ENCODE measurements at places on chromosomes 16 and 17.

- peak; percentile 66 for DNase-seq
Observed at GRCh38 chr17:33949100-33949499, 306.0 kb upstream of the CCL2 start.

GRCh38 chr17:69884846-69885245 lies 190.2 kb upstream of the KCNJ16 start:
- DNase-seq: no peak

DNA sequence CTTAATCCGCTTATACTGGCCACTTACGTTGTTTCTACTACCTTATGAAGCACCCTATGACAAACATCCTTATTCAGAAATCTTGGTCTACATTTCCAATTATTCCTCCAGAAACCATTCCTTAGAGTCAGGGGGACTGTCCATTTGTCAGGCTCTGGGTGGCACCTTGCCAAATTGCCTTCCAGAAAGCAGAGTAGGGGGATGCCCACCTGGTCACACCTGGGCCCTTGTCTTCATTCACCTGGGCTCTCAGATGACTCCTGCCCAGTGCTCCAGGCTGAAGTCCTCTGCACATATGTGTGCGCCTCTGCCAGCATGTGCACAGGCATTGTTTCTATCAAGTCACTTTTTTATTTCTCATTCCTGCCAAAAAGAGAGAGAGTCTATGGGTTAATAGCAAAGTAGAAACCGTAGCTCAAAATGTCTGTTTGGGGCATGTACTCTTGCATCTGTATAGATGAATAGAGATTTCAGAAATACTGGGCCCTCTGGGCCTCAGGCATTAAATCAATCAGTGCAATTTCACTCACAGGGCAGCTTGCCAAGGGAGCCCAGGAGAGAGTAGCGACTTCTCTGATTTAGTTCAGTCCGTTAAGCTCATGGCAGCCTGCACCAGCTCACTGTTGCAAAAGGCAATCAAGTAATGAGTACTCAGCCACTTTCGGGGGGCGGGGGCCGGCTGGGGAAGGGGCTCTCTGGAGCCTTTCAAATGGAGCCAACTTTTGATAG lies 104.7 kb downstream of the SOCS1 start:
- DNase-seq: no peak

- DNase-seq: no peak
Observed at GRCh38 chr17:82956726-82957468, 117.1 kb upstream of the ZNF750 start.

DNA sequence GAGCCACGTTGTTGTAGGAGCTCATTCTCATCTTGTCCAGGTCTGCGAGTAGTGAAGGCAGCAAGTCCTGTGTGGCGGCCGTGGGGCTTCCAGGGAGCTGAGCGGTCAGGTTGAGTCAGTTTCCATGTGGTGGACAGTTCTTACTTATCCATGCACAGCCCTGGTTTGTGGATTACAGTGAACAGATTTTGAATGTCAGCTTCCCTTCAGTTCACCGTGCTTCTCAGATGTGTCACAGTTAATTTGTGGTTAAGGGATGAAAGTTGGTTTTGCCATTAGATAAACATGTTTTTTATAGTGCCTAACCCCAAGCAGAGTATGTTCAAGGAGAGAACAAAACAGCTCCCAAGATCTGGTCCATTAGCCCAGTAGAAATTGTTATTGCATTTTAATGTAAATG lies 103.1 kb downstream of the RPTOR start:
- DNase-seq: no peak

- DNase-seq: no peak
Observed at GRCh38 chr16:23006380-23006779, 142.9 kb downstream of the USP31 start.

- DNase-seq: no peak
Observed at GRCh38 chr17:67139784-67140665, 95.7 kb downstream of the CACNG1 start.

- peak; percentile 68 for DNase-seq
Observed at GRCh38 chr17:50507871-50508572, at the start of gene MYCBPAP. TSS of gene MYCBPAP (plus strand) at chr17:50508439. CDS start at chr17:50508675, 236 bp downstream.

- no peak for DNase-seq
Observed at GRCh38 chr16:54248863-54249710, 37.5 kb downstream of the IRX3 start.

- DNase-seq: peak; percentile 78
Observed at GRCh38 chr16:4538350-4539235, at the start of gene CDIP1. TSS of gene CDIP1 (minus strand) at chr16:4538773. CDS start at chr16:4514130, 24,643 bp downstream.

DNA sequence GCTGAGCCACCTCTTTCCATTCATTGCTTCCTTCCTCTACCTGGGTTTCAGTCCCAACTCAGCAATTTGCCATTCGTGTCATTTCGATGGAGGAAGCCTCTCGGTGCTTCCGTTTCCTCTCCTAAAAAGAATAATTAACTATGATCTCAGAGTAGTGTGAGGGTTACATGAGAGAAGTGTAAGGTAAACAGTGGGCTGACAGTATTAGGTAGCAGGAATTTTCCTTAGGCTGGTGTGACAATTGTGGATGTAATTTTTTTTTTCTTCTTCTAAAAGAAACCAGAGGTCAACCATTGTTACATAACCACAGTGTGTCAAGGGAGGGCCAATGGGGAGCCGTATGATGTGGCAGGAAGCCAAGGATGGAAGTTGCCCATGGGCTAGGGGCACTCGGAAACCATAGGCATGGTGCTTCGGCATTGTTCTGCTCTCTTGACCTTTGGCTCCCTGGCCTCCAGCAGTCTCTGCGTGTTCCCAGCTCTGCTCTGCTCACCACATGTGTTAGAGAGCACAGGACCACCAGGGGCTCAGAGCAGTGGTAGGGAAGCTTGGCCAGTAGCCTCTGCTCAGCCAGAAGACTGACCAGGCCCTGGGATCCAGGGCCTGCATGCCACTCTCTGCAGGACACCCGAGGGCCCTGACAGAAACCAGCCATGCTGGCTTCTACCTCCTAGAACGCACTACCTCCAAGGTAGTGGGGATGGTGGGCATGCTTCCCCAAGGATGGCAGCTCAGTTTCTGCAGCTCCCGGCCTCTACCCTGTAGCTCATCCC lies 2.0 kb upstream of the TOP2A start:
- no peak for DNase-seq

DNA sequence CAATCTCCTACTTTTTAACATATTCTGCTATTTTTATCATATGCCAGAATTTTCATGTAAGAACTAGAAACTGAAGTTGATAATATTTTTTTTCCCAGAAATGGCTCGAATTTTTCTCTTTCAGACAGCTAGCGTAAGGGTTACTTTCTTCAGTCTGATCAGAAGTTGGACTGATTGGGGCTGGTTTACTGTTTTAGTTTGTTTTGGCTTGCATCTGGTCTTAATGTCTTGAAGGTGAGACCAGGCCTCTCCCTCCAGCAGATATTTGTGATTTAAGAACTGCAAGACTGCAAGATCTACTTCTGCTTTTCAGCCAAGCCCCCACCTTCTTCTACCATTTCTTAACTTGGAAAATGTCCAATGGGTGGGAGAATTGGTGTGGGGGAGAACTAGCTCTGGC lies 266.4 kb downstream of the HAPSTR1 start:
- no peak for DNase-seq

DNA sequence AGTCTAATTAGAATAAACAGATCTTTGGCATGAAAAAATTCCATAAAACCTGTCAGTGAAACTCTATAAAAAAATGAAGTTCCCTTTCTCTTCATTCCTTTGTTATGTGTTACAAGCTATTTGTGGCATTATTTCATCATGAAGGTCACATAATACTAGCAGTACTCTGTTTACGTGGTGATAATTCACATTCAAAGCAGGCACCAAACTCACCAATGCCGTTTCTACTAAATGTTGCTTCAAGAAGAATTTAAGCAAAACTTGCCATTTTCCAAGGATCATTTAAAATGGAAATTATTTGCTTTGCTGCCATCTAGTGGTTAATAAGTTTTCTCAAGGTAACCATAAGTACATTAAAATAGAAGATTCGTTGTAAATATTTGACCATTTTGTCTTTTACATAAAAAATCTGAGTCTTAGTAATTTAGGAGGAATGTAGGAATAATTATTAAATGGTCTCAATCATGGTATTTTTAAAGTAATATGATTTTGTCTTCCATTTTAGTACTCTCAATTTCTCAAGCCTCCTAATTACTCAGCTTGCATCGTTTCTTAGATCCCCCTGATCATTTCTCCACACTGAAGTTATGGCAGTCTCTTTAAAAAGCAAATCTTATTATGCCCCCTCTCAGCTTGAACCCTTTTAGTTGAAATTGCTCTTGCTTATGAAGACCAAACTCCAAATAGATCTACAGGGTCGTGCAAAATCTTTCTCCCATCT lies 80.8 kb downstream of the OMG start:
- peak; percentile 68 for DNase-seq

DNA sequence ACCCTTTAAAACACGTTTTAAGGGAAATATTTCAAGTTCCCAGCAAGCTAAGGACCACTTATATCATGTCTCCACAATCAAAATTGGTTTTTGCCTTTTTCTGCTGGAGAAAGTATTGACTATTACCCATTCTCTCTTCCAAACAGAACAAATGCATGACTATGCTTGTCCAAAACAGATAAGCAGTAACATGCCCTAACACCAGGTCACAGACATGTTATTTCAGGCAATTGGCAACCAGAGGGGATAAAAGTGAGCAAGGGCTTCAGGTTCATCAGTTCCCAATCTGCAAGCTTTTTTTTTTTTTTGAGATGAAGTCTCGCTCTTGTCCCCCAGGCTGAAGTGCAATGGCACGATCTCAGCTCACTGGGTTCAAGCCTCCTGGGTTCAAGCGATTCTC lies 15.0 kb downstream of the SKA2 start:
- no peak for DNase-seq

GRCh38 chr17:4583206-4583605 lies 1.1 kb upstream of the SMTNL2 start:
- DNase-seq: no peak

- DNase-seq: no peak
Observed at GRCh38 chr17:61139219-61139618, 260.4 kb upstream of the TBX2 start.

GRCh38 chr17:3531266-3532101 lies 26.1 kb downstream of the TRPV3 start:
- no peak for DNase-seq

DNA sequence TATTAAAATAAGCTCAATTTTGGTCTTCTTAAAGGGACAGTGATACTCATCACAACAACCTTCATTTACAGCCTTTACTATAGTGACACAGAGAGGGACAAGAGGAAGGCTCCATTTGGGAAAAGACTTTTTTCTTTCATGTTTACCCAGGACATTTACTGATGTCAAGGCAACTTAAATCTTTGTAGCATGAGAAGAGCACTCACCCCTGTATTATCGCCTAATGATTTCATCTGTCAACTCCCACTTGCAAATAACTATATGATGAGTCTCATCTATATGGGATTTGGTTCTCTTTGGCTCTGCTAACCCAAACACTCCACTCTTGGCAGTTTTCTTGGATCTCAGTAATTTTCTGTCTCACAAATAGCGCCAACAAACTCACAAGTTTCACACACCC lies 24.1 kb downstream of the BLMH start:
- no peak for DNase-seq

GRCh38 chr17:50972577-50972976 lies 106.4 kb upstream of the TOB1 start:
- DNase-seq: peak; percentile 25

DNA sequence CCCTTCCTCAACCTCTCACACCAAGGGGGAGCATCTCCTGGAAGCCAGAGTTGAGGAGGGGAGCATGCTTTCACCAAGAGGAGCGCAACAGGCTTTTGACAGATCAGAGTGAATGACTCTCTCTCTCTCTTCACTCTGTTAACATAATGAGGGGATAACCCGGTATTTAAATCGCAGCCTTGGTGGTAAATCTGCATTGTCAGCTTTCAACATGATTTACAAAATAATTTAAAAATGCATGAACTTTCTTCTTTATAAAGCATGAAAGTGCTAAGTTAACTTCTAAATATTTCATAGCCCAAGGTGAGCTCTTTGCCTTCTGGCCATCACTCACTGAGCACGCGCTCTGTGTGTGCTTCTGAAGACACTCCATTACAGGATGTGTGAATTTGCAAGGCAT lies 61.8 kb downstream of the TMEM114 start:
- no peak for DNase-seq

- DNase-seq: no peak
Observed at GRCh38 chr16:89195521-89196171, 4.7 kb downstream of the SLC22A31 start.

- no peak for DNase-seq
Observed at GRCh38 chr17:15514469-15514868, 47.0 kb upstream of the CDRT4 start.

DNA sequence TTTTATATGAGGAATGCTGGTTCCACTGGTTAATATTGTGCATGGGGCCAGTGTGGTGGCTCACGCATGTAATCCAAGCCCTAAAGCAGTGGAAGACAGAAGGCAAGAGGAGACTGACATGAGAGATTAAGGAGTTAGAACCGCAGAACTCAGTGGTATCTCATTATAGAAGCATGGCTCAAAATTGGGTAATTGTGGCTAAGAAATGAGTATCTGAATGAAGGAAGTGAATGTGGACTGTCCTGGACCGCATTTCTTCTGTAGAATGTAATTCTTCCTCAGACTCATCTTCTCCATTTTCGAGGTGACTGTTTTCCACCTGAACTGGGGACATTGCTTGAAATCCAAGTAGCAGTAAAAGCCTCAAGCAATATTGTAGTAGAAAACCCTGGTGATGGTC lies 42.6 kb upstream of the CDR2 start:
- DNase-seq: no peak

- DNase-seq: no peak
Observed at GRCh38 chr17:70370816-70371215, 201.5 kb downstream of the KCNJ2 start.

DNA sequence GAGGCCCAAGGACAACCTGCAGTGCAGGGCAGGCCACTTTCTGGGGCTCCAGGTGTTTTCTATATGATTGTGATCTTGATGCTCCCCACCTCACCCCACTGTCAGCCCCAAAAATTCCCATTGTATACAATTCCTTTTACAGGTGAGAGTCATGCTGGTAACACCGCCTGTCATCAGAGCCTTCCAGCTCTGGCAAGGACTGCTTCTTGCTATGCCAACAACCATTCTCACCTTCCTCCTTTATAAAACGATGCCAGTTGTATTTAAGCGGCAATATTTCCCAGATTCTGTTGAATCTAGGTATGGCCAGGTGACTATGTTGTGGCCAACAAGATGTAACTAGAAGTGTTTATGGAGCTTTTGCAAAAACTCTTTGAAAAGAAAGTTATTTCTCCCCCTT lies 30.4 kb upstream of the CALB2 start:
- no peak for DNase-seq

GRCh38 chr17:42325026-42325425 lies 36.7 kb downstream of the STAT5A start:
- DNase-seq: no peak
